ENCODE measurements at places on chromosomes 3 and 15. TPM values are rescaled to one million over a fixed set of nuclear protein-coding genes. Genes with fewer than 3 reads are reported as not detected.
A peak's percentile ranks its signal among the peaks of the same experiment; 100 is the strongest.

DNA sequence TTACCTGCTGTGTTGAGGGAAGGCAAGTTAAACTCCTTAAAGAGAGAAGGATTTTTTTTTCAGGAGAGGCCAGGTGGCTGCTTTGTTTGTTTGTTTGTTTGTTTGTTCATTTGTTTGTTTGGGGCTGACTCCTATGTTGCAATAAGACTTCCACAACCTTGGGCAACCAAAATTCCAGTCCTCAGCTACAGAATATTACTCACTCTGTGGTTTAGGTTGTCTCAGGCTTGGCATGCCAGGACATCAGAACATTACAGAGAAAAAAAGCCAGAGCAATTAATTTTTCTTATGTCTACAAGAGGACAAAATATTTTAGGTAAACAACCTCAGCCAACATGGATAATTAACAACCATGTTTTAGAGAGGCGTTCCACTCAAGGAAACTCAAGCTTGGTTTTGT lies 156.7 kb upstream of the ATP11B start:
- no peaks in the 10 kb centered on the region for H3K27me3 ChIP-seq
- H3K4me1 ChIP-seq = no peaks in the 10 kb centered on the region
- no peak for DNase-seq
- no peak overlapping the region for H3K4me3 ChIP-seq

DNA sequence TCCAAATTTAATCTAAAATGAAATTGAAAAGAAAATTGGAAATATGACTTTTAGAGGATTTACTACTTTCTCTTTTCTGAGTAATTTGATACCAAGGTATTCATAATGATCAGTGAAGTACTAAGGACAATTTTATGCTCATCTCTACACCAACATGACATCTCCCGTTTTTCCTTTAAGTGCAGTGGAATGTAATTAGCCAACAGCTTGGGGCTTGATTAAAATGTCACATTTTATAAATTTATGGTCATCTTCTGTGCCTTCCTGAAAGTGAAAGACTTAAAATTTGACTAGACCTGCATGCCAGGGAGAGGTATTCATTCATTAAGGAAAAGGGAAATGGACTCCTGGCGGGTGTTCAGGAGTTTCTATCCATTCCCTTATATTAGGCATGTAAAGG lies 228.2 kb upstream of the CNTN3 start:
- H3K4me3 ChIP-seq = no peak overlapping the region
- H3K27ac ChIP-seq = no peak overlapping the region
- no peaks in the 10 kb centered on the region for H3K27me3 ChIP-seq
- no peaks in the 10 kb centered on the region for H3K36me3 ChIP-seq
- DNase-seq = no peak

DNA sequence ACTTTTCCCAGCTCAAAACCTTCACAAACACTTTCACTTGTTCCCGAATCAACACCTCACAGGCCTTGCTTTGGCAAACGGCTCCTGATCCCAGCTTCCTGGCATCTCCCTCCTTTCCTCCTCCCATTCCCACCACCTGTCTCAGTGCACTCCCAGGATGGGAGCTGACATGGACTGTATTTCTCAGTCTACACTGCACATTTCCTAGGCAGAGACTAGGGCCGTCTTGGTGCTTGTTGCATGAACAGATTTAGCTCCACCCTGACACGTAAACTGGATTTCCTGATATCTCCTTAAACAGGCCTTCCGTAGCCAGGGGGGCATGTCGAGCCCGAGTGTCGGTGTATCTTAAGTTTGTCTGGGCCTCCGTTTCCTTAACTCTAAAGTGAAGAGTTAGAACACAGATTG lies 790 bp upstream of the WHAMM start:
- no peak for DNase-seq
- no peaks in the 10 kb centered on the region for H3K27me3 ChIP-seq
- peaks cover 5% of the 10 kb centered on the region for H3K4me1 ChIP-seq
- H3K4me3 ChIP-seq = no peak overlapping the region
- no peaks in the 10 kb centered on the region for H3K36me3 ChIP-seq

- no peak overlapping the region for H3K27ac ChIP-seq
- no peak overlapping the region for H3K4me3 ChIP-seq
Measured at GRCh38 chr15:37220949-37221670, 120.8 kb upstream of the MEIS2 start.

DNA sequence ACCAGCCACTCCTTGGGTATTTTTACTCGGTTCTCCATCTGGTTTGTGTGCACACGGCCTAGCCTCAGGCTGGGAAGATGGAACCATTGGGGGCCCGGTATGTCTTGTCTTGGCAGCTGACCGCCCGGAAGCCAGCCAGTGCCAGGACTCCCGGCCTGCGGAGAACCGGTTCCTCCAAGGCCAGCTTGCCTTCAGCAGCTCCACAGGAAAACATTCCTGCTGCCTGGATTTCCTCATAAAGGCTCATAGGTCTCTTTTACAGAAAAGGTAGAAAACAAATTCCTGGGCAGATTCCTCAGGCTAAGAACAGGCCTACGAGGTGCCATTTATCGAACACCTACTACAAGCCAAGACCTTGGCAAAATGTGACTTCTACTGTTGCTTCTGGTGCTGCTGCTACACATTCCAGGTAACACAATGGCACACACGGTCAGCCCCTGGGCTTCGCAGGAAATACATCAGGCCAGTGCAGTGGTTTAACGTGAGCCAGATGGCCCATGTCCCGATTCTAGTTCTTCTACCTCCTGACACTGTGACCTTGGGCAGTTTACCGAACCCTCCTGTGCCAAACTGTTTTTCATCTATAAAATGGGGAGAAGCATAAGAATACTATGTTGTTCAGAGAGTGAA lies 141.8 kb downstream of the OPA1 start:
- no peaks in the 10 kb centered on the region for H3K36me3 ChIP-seq
- no peak for DNase-seq
- no peaks in the 10 kb centered on the region for H3K27me3 ChIP-seq

- H3K4me1 ChIP-seq = no peaks in the 10 kb centered on the region
- DNase-seq = no peak
- no peaks in the 10 kb centered on the region for H3K36me3 ChIP-seq
Measured at GRCh38 chr15:50655555-50655954, 31.0 kb downstream of the TRPM7 start.

DNA sequence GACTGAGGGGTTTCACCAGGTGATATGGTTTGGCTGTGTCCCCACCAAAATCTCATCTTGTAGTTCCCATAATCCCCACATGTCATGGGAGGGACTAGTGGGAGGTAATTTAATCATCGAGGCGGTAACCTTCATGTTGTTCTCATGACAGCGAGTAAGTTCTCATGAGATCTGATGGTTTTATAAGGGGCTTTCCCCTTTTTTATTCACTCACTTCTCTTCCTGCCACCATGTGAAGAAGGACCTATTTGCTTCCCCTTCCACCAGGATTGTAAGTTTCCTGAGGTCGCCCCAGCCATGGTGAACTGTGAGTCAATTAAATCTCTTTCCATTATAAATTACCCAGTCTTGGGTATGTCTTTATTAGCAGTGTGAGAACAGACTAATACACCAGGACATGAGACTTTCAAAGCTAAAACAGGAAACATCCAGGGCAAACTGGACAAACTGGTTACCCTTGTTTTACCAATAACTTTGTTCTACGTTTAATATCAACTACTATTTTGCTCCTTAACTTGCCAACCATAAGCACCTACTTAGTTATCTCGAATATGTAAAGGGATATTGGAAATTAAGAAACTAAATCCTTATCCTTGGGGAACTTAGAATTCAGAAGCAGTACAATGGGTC lies 98.2 kb downstream of the MYH15 start:
- H3K36me3 ChIP-seq = no peaks in the 10 kb centered on the region
- no peaks in the 10 kb centered on the region for H3K4me1 ChIP-seq
- H3K4me3 ChIP-seq = no peak overlapping the region

Gene LINGO1
- total RNA-seq = 8.4 TPM

- H3K4me3 ChIP-seq = no peak overlapping the region
- no peak for DNase-seq
- no peaks in the 10 kb centered on the region for H3K36me3 ChIP-seq
Measured at GRCh38 chr15:39792025-39792843, 9.6 kb upstream of the FSIP1 start.

DNA sequence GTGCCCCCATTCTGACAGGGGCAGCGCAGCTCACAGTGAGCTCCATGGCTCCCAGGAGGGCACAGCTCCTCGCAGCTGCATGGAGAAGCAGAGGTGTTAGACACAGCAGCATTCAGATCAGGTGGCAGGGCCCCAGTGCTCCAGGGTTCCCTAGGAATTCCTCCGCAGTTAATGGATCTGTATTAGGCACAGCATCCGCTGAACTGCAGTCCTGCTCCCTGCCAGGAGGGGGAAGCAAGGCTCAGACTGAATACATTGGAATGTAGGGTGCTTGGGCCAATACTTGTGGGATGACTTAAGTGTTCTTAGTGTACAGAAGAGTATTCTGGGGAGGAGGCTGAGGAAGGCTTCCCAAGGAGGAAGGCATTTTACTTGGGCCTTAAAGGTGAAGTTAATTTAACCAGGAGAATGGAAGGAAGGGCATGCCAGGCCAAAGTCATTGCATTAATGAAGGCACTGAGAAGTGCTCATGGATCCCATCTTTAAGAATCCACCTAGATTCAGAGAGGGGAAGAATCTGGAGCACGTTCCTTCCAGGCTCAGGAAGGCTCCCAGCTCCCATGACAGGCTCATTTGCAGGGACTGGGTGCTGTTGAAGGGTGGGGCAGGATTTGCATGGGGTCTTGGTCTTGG lies 111.6 kb downstream of the RAB11A start:
- peaks cover 16% of the 10 kb centered on the region for H3K27me3 ChIP-seq
- H3K4me1 ChIP-seq = peaks cover 6% of the 10 kb centered on the region
- H3K4me3 ChIP-seq = no peak overlapping the region
- peak; percentile 30 for DNase-seq
- no peak overlapping the region for H3K27ac ChIP-seq
- H3K36me3 ChIP-seq = no peaks in the 10 kb centered on the region

Gene STRIT1
- total RNA-seq = not detected

DNA sequence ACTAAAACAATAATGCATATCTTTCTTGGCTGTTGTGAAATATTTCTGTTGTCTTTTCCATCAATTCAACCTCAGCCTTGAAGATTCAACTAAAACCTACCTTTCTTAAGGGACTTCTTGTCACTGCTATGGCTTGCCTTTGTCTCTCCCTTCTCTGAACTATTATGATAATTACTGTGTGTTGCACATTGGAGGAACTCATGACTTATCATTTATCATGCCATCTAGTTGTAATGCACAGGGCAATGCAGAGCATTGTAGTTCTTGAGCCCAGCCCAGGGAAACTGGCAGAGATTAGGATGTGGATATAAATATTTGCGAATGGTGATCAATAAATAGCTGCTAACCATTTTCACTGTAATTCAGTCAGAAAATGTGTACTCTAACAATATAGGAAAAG lies 427.1 kb upstream of the FRG2C start:
- H3K36me3 ChIP-seq = no peaks in the 10 kb centered on the region
- no peaks in the 10 kb centered on the region for H3K27me3 ChIP-seq
- no peak for DNase-seq
- no peak overlapping the region for H3K27ac ChIP-seq
- H3K4me3 ChIP-seq = no peak overlapping the region

DNA sequence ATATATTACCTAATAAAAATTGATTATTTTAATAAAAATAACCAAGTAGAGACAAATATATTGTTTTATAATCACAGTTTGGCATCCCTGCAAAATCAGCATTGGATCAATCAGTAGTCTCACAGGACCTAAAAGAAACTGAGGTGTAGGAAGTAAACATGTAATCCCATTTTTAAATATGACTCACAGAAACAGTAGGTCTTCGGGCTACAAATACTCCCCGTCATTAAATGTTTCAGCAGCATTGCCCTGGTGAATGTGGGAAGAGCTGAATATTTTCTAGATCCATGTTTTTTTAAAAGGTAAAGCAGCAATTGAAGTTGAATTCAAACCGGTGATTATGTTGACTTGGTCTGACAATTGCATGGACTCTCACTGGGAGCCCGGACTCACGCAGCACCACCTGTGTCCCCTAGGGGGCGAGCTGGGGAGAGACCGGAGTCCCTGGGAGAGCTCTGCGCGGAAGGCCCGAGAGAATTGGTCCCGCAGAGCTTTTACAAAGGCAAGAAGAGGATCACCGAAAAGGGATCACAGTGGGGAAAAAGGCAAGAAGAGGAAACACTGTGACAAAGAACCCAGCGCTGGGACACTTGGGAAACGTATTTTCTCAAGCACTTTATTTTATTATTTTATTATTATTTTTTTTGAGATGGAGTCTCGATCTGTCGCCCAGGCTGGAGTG lies 17.2 kb upstream of the USP3 start:
- no peak overlapping the region for H3K27ac ChIP-seq
- no peak overlapping the region for H3K4me3 ChIP-seq
- no peaks in the 10 kb centered on the region for H3K27me3 ChIP-seq
- no peaks in the 10 kb centered on the region for H3K4me1 ChIP-seq
- H3K36me3 ChIP-seq = no peaks in the 10 kb centered on the region

- peak; percentile 32 for DNase-seq
- no peaks in the 10 kb centered on the region for H3K27me3 ChIP-seq
- H3K27ac ChIP-seq = peak overlapping the region; percentile 99
- H3K36me3 ChIP-seq = no peaks in the 10 kb centered on the region
- H3K4me3 ChIP-seq = peak overlapping the region; percentile 83
Measured at GRCh38 chr15:99564221-99565048, 1.3 kb upstream of the MEF2A start.

GRCh38 chr3:151631946-151632345 lies 101.8 kb upstream of the AADACL2 start:
- H3K27ac ChIP-seq = no peak overlapping the region
- no peak for DNase-seq
- no peaks in the 10 kb centered on the region for H3K4me1 ChIP-seq

- H3K4me1 ChIP-seq = no peaks in the 10 kb centered on the region
- H3K36me3 ChIP-seq = no peaks in the 10 kb centered on the region
- H3K27ac ChIP-seq = no peak overlapping the region
- H3K27me3 ChIP-seq = no peaks in the 10 kb centered on the region
- no peak for DNase-seq
Measured at GRCh38 chr15:79610021-79610420, 177.9 kb downstream of the MINAR1 start.

Gene ADAMTS7
- 0.29 TPM for total RNA-seq

DNA sequence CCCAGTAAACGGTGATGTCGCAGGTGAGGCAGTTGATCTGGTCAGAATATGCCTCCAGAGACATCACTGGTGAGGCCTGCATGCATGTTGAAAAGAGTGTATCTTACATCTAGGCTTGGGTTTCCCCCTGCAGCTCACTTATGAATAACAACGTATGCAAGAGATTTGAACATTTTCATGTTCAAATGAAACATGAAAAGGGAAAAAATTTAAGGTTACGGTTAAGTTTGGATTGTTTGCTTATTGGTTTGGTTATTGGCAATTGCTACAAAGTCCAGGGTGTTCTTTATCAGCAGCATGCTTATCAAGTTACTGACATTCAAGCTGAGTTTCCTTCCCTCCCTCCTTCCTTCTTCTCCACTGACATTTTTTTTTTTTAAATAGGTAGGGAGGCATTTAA lies 123.2 kb downstream of the IGF1R start:
- H3K4me3 ChIP-seq = no peak overlapping the region
- no peak for DNase-seq
- H3K27ac ChIP-seq = no peak overlapping the region
- H3K36me3 ChIP-seq = no peaks in the 10 kb centered on the region

- no peak overlapping the region for H3K4me3 ChIP-seq
- no peak for DNase-seq
Measured at GRCh38 chr15:95715906-95716656, 614.4 kb upstream of the NR2F2 start.

Gene TOMM70
- 41.7 TPM for total RNA-seq
